ENCODE measurements at places on chromosomes 13 and 19. TPM values are rescaled to one million over a fixed set of nuclear protein-coding genes. Genes with fewer than 3 reads are reported as not detected.

The DAND5 gene
- total RNA-seq: 0.14 TPM

The SERPINE3 gene
- not detected for total RNA-seq

The RDH8 gene
- not detected for total RNA-seq

The RAB8A gene
- 76.3 TPM for total RNA-seq

The DIRAS1 gene
- total RNA-seq: 0.11 TPM

The KLF1 gene
- total RNA-seq: not detected

The GPR12 gene
- not detected for total RNA-seq

The ARHGAP33 gene
- 3.8 TPM for total RNA-seq
